Renal cortical epithelial cell (primary cell): ENCODE measurements at places on chromosomes 6 and 20.

GRCh38 chr6:144013486-144013909, 5.4 kb upstream of the PLAGL1 start:
- DNase-seq, result peak; percentile 61

- no peak for DNase-seq
These were observed 1.9 kb downstream of the GRM4 start for GRCh38 chr6:34143884-34144580.

DNA sequence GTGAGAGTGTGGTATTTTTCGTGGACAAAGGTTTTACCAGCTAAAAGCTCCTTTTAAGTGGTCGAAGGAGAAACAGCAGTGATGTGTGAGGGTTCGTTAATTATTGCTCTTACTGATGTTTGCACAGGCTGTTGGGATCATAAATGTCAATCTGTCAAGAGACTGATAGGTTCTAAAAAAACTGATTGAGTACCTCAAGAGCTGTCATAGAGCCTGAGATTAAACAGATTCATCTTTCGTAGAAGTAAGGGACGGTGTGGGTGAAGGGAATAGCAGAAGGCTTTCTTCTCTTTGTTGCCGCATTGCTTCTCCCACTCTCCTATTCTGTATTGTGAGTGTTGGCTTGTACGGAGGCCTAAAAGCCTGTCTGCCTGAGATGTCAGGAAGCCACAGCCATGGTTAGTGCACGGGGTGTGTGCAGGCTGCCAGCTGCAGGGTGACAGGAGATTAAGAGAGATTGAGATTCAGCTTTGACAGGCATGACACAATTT, 291.0 kb downstream of the ZFAND3 start:
- DNase-seq, result no peak

- DNase-seq, result no peak
These were observed 68.5 kb downstream of the TRMT11 start for GRCh38 chr6:126054802-126055201.

- peak; percentile 43 for DNase-seq
These were observed 27.0 kb downstream of the HECA start for GRCh38 chr6:139161817-139162284.

GRCh38 chr20:47035026-47035590, 140.5 kb downstream of the EYA2 start:
- no peak for DNase-seq

DNA sequence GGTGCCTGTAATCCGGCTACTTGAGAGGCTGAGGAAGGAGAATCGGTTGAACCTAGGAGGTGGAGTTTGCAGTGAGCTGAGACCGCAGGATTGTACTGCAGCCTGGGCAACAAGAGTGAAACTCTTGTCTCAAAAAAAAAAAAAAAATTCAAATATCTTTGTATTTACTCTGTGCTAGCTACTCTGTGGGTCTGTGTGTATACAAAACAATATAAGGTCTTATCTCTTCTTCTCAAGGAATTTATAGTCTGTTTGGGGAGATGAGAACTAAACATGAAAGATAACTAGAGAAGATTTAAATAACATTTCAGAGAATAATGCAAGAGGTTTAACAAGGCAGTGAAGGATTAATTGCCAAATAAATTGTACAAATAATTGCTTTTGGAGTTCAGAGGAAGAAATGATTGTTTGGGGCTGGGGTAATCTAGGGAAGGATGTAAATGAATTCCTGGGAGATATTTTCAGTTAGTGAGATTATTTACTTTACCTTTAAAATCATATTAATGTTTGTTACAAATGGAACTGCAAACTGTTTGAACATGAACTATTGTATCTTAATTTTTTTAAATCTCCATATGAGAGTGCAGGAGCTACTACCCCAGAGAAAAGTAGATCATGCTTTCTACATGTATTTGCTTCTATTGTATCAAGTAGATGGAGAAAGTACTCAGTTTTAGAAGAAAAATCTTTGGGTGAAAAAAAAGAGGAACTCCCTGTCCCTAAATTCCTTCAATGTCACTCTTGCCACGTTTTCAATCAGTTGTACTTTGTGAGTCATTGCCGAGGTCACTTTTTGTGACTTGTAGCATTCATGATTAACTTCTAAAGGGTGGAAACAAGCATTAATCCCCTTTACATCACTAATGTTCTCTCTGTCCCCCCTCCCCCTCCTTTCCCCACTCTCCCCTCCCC, 39.0 kb downstream of the NCOA3 start:
- DNase-seq, result peak; percentile 71

DNA sequence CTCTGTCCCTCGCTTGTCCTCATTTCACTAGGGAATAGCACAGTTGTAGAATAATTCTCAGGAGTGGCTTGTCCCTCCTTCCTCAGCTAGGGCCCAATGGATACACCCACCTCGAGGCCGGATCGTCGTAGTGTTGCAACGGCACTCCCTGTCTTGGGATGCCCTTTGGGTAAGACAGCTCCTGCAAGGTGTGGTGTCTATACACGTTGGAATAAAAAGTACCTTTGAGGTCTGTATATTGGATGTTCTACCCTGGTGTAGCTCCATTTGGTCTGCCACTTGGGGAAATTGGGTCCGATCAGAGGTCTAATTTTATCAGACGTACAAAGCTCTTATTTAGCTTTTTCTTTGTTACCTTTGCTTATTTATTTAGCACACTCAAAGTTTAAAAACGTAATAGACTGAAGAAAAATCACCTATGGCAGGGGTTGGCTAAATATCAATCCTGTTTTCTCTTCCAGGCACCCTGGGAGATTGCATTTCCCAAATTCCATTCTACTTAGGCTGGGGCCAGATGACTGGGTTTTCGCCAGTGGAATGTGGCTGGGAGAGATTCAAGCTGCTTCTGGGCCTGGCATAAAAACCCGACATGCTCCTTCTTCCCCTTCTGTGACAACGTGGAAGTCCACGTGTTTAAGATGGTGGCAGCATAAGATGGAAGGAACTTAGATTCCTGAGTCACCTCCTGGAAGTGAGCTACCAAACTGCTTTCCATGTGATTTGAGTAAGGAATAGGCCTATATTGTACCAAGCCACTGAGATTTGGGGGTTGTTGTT, 82.3 kb upstream of the CD83 start:
- peak; percentile 95 for DNase-seq

GRCh38 chr20:33688938-33689424, 2.8 kb upstream of the E2F1 start:
- DNase-seq, result no peak

DNA sequence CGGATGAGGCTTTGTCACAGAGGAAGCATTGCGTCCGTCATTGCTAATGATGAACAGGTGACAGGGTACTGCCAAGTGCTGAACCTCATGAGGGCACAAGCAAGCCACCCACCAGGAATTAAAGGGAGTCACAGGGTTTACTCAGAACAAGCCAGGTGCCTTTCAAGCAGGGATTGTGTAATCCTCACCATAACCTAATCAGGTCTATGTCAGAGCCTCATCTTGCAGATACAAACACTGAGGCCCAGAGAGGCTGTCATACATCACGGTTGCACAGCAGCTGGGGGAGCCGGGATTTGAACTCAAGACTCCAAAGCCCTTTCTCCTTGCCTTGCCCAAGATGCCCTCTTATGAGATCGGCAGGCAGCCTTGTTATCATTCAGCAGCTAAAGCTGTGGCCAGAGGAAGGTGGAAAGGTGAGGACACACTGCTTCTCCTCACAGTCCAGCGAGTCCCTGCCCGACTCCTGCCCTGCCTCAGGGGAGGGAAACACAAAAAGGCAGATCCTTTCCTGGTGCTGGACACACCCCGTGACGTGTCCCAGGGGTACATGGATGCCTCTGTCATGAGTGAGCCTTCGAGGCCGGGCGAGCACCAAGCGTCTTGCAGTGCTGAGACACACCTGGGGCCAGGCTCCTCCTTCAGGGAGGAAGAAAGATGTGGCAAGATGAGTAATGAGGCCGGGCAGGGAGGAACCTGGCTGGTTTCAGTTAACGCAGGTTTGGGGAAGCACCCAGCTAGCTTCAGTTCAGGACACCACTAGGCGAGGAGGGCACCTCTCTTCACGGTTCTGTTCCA, 214.9 kb downstream of the LY86 start:
- DNase-seq, result peak; percentile 69

DNA sequence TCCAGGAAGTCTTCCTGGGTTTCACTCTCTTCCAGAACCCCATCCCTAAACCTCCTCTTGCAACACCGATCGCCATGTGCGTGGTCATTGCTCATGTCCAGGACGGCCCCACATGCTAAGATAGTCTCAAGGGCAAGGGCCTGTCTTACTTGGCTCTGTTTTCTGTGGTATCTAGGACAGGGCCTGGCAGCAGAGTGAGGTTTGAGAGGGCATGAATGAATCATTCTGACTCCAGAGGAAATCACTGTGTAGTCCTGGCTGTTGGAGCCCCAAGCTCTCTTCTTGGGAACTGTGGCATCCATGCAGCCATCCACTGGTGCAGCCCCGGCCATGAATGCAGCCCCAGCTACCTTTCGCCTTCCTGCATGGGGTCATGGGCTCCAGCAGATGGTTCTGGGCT, 12.4 kb downstream of the SIRPA start:
- DNase-seq, result peak; percentile 80

DNA sequence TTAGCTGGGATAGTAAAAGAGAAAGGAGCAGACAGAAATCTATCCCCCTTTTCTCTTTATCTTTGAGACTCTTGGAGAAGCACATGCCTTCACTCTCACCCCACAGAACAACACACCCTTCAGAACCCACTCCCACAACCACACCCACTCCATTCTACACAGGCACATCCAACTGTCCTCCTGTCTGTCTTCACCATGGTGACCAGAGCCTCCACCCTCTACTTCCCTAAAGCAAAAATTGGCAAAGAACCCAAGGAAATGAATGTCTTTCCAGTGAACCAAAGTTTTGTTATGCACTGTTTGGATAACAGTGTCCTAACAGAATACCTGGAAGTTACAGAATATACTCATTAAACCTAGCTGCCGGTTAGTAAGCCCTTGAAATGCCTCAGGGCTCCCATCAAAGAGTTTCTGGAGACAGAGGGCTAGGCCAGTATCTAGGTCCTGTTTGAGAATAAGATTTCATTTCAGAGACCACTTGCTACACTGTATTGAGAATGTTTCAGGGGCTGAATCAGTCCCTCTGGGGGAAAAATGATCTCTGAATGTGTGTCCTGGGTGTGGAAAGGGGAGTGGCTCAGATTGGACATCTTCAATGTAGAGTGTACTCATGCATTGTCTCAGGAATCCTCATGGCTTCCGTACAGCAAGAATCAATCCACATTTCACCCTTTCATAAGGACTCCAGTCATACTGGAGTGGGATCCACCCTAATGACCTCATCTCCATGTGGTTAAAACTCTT, 101.1 kb downstream of the LY86 start:
- no peak for DNase-seq

DNA sequence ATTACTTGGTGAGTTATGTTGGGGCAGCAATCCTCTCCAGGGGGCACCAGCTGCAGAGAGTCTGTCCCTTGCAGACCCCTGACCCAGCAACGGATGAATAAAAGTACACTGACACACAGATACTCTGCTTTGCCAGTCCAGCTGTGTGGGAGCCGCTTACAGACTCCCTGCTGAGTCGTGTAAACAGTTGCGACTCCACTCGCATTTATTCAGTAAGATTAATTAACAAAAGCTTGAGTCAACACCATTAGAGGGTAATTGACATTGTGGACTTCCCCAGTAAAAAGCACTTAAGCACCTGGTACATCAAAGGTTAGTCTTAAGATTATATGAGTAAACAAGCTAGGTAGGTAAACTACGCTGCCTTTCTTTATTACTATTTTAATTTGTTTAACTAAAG, 92.0 kb upstream of the TMEM181 start:
- no peak for DNase-seq

DNA sequence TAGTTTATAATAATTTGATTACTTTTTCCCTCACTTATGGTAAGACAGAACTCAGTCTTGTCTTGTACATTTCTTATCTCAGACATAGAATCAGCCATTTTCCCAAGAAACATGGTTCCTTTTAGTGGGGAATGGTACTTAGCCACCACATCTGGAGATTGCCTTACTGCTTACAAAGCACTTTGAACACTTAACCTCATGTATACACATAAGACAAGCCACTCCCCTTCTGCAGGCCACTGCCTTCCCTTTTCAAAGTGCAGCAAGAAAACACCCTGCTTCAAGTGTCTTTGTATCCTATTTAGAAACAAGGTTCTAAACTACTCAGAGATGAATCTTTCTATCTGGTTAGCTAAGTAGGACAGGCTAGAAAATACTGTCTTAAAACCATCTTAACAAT, 159.2 kb downstream of the UBE3D start:
- DNase-seq, result peak; percentile 53

DNA sequence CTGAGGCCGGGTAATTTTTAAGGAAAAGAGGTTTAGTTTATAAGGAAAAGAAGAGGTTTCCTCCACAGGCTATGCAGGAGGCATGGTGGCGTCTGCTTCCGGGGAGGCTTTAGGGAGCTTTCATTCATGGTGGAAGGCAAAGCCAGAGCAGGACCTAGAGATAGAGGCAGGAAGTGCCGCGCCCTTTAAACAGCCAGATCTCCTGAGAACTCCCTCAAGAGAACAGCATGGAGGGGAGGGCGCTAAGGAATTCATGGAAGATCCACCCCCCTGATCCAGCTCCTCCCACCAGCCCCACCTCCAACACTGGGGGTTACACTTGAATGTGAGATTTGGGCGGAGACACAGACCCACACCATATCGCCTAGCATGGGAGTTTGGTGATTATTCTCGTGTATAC, 13.9 kb upstream of the DACT2 start:
- DNase-seq, result no peak

DNA sequence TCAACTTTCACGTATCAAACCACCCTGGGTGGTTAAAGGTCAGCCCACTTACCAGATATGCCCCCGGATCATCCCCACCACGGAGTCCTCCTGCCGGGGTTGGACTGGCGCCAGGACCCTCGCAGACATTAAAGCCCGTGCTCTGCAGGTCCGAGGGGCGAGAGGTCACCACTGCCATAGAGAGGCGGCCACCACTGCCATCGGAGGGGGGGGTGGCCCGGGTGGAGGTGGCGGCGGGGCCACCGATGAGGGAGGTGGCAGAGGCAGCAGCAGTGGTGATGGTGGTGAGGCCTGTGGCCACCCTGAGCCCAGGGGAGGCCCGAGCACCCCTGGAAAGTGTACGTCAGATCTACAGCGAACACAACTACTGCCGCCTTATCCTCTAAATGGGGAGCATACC, 76.3 kb downstream of the ASXL1 start:
- DNase-seq, result no peak

- DNase-seq, result peak; percentile 25
These were observed 46.1 kb downstream of the LYRM4 start for GRCh38 chr6:5214570-5215052.
